CD4-positive, alpha-beta T cell (primary cell): ENCODE measurements at places on chromosomes 5 and 9. TPM values are rescaled to one million over a fixed set of nuclear protein-coding genes. Genes with fewer than 3 reads are reported as not detected.
A peak's percentile ranks its signal among the peaks of the same experiment; 100 is the strongest.

The FOXD1 gene
- total RNA-seq = not detected

The FABP6 gene
- total RNA-seq = not detected

The ARRDC1 gene
- total RNA-seq = 50.7 TPM

The FBP2 gene
- not detected for total RNA-seq

The IFNA13 gene
- not detected for total RNA-seq

The F12 gene
- 0.60 TPM for total RNA-seq

GRCh38 chr5:151141535-151141934, 16.0 kb downstream of the ANXA6 start:
- peak overlapping the region; percentile 49 for H3K27ac ChIP-seq
- DNase-seq = peak; percentile 50
- H3K4me1 ChIP-seq = peaks cover 95% of the 10 kb centered on the region
- no peaks in the 10 kb centered on the region for H3K27me3 ChIP-seq

- no peak overlapping the region for H3K4me3 ChIP-seq
- no peaks in the 10 kb centered on the region for H3K36me3 ChIP-seq
- H3K4me1 ChIP-seq = no peaks in the 10 kb centered on the region
- no peak overlapping the region for H3K27ac ChIP-seq
Measured at GRCh38 chr5:15371184-15371583, 128.8 kb upstream of the FBXL7 start.

GRCh38 chr5:167720259-167720658, 571.2 kb upstream of the WWC1 start:
- peaks cover 6% of the 10 kb centered on the region for H3K4me1 ChIP-seq
- no peaks in the 10 kb centered on the region for H3K36me3 ChIP-seq
- H3K4me3 ChIP-seq = no peak overlapping the region
- no peak overlapping the region for H3K27ac ChIP-seq

GRCh38 chr9:135249191-135249590, 161.7 kb downstream of the OLFM1 start:
- H3K27me3 ChIP-seq = no peaks in the 10 kb centered on the region
- DNase-seq = no peak
- H3K4me1 ChIP-seq = no peaks in the 10 kb centered on the region
- no peaks in the 10 kb centered on the region for H3K36me3 ChIP-seq
- H3K27ac ChIP-seq = no peak overlapping the region
- H3K4me3 ChIP-seq = no peak overlapping the region

DNA sequence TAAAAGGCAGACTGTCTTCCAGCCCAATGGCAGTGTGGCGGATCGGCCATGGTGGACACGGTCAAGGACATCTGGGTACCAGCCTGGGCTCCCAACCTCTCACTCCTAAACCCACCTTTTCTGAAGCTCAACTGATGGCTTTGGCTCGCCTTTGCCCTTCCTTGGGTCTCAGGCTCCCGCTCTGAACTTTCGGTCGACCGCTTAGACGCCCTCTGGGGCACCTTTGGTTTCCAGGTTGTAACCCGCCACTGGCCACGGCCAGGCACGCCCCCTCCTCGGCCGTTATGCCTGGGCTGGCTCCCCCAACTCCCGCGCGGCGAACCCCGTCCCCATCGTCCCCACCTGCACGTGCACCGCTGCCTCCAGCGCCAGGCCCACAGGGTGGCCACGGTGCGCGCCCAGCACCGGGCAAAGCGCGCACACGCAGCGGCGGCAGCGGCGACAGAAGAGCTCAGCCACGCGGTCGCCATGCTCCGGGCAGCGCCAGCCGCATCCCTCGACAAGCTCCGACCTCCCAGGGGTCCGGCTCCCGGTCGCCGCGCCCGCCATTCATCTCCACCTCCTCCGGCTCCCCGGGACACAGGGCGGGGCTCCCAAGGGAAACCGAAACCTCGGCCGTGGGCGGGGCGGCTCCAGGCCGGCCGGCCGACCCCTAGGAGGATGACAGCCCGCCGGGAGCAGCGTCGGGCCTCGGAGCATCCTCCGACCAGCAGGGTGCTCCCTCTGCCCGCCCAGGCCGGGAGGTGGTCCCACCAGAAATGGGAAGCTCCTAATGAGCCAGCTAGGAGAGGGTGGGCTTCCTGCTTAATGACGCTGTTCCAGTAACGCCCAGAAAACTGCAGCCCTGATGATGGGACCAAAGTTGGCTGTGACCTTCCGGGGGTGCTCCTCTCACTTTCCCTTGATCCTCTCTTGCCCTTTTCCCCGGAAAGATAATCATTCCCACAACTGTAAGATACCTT, at the start of gene TRIM14:
Gene TRIM14, minus strand, starts transcription at position 583 of the 962 bp plus-strand sequence. Its CDS starts 34 bp downstream, at position 549.
- peaks cover 66% of the 10 kb centered on the region for H3K4me1 ChIP-seq
- H3K27me3 ChIP-seq = no peaks in the 10 kb centered on the region
- H3K36me3 ChIP-seq = peaks cover 11% of the 10 kb centered on the region
- H3K4me3 ChIP-seq = peak within 1 kb of the TSS; percentile 89

- H3K27me3 ChIP-seq = no peaks in the 10 kb centered on the region
- H3K4me3 ChIP-seq = no peak overlapping the region
- no peaks in the 10 kb centered on the region for H3K36me3 ChIP-seq
- H3K4me1 ChIP-seq = no peaks in the 10 kb centered on the region
- no peak overlapping the region for H3K27ac ChIP-seq
- DNase-seq = no peak
Measured at GRCh38 chr9:135267191-135267809, 179.8 kb downstream of the OLFM1 start.

DNA sequence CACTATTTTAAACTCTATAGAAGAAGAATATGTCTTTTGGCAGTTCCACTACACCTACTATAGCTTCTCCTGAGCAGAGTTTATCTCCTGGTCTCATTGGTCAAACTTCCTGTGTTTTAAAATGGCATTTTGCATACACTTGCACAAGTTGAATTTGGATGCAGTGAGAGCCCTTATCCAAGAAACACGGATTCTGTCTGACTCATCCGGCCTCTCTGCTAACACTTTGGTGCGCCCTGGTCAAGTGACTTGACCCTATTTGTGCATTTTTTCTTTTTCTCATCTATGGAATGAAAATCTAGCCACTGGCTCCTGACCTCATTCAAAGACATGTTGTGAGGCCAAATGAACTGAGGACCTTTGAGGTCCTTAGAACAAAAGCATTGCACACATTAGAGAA, 20.0 kb downstream of the PIP5K1B start:
- no peak overlapping the region for H3K27ac ChIP-seq
- no peaks in the 10 kb centered on the region for H3K4me1 ChIP-seq
- no peaks in the 10 kb centered on the region for H3K27me3 ChIP-seq
- no peak for DNase-seq
- no peak overlapping the region for H3K4me3 ChIP-seq
- no peaks in the 10 kb centered on the region for H3K36me3 ChIP-seq

GRCh38 chr9:134704498-134704897, 62.9 kb downstream of the COL5A1 start:
- H3K36me3 ChIP-seq = no peaks in the 10 kb centered on the region
- no peak for DNase-seq
- no peaks in the 10 kb centered on the region for H3K27me3 ChIP-seq
- no peak overlapping the region for H3K27ac ChIP-seq

- DNase-seq = no peak
- H3K27ac ChIP-seq = no peak overlapping the region
- no peaks in the 10 kb centered on the region for H3K36me3 ChIP-seq
- H3K4me3 ChIP-seq = no peak overlapping the region
Measured at GRCh38 chr5:53030893-53031292, 41.7 kb downstream of the ITGA2 start.

DNA sequence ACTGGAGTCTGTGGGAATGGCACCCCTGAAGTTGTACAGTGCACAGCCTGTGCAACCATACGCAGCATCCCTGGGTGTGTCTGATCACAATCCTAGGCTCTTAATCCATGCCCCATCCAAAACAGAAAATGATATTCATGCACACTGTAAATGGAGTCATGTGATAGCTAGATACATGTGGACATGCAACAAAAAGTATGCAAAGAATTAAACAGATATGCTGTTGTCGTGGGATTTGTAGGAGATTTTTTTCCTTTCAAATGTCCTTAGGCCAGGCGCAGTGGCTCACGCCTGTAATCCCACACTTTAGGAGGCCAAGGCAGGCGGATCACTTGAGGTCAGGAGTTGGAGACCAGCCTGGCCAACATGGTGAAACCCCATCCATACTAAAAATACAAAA, 36.1 kb downstream of the PRRX2 start:
- H3K36me3 ChIP-seq = no peaks in the 10 kb centered on the region
- peaks cover 3% of the 10 kb centered on the region for H3K4me1 ChIP-seq
- peaks cover 27% of the 10 kb centered on the region for H3K27me3 ChIP-seq
- DNase-seq = no peak
- no peak overlapping the region for H3K4me3 ChIP-seq
- no peak overlapping the region for H3K27ac ChIP-seq

GRCh38 chr9:120538339-120538738, 41.6 kb downstream of the CDK5RAP2 start:
- H3K36me3 ChIP-seq = peaks cover 81% of the 10 kb centered on the region
- no peaks in the 10 kb centered on the region for H3K27me3 ChIP-seq
- H3K4me1 ChIP-seq = no peaks in the 10 kb centered on the region
- H3K4me3 ChIP-seq = no peak overlapping the region

- H3K4me1 ChIP-seq = peaks cover 37% of the 10 kb centered on the region
- no peak for DNase-seq
- no peak overlapping the region for H3K4me3 ChIP-seq
- no peak overlapping the region for H3K27ac ChIP-seq
Measured at GRCh38 chr5:124650951-124651662, 95.3 kb downstream of the ZNF608 start.

- no peak for DNase-seq
- peaks cover 98% of the 10 kb centered on the region for H3K27me3 ChIP-seq
- no peak overlapping the region for H3K4me3 ChIP-seq
- no peak overlapping the region for H3K27ac ChIP-seq
Measured at GRCh38 chr9:37028420-37029031, 5.5 kb downstream of the PAX5 start.

- H3K4me3 ChIP-seq = no peak overlapping the region
- H3K36me3 ChIP-seq = no peaks in the 10 kb centered on the region
- H3K27me3 ChIP-seq = no peaks in the 10 kb centered on the region
- DNase-seq = no peak
Measured at GRCh38 chr5:36842087-36842486, 34.5 kb upstream of the NIPBL start.

- no peak for DNase-seq
- no peaks in the 10 kb centered on the region for H3K36me3 ChIP-seq
- no peaks in the 10 kb centered on the region for H3K4me1 ChIP-seq
- no peak overlapping the region for H3K4me3 ChIP-seq
Measured at GRCh38 chr9:105425816-105426433, 21.9 kb upstream of the FSD1L start.

- H3K4me1 ChIP-seq = no peaks in the 10 kb centered on the region
- H3K36me3 ChIP-seq = no peaks in the 10 kb centered on the region
- no peak for DNase-seq
- no peak overlapping the region for H3K27ac ChIP-seq
Measured at GRCh38 chr9:82903503-82903902, 159.4 kb downstream of the RASEF start.

GRCh38 chr9:107270082-107270481, 13.0 kb upstream of the RAD23B start:
- H3K27me3 ChIP-seq = peaks cover 9% of the 10 kb centered on the region
- no peak overlapping the region for H3K27ac ChIP-seq
- H3K36me3 ChIP-seq = no peaks in the 10 kb centered on the region
- H3K4me1 ChIP-seq = no peaks in the 10 kb centered on the region
- no peak overlapping the region for H3K4me3 ChIP-seq

- H3K36me3 ChIP-seq = no peaks in the 10 kb centered on the region
- no peak overlapping the region for H3K27ac ChIP-seq
- no peak overlapping the region for H3K4me3 ChIP-seq
- no peaks in the 10 kb centered on the region for H3K4me1 ChIP-seq
- no peak for DNase-seq
Measured at GRCh38 chr9:75451505-75451904, 363.2 kb downstream of the OSTF1 start.

GRCh38 chr5:75042522-75042921, 9.8 kb downstream of the GCNT4 start:
- no peak overlapping the region for H3K4me3 ChIP-seq
- DNase-seq = no peak

GRCh38 chr9:28086881-28087280, 513.6 kb upstream of the C9orf72 start:
- no peak overlapping the region for H3K27ac ChIP-seq
- no peak for DNase-seq
- H3K36me3 ChIP-seq = no peaks in the 10 kb centered on the region
- H3K27me3 ChIP-seq = no peaks in the 10 kb centered on the region
- H3K4me3 ChIP-seq = no peak overlapping the region
- no peaks in the 10 kb centered on the region for H3K4me1 ChIP-seq

DNA sequence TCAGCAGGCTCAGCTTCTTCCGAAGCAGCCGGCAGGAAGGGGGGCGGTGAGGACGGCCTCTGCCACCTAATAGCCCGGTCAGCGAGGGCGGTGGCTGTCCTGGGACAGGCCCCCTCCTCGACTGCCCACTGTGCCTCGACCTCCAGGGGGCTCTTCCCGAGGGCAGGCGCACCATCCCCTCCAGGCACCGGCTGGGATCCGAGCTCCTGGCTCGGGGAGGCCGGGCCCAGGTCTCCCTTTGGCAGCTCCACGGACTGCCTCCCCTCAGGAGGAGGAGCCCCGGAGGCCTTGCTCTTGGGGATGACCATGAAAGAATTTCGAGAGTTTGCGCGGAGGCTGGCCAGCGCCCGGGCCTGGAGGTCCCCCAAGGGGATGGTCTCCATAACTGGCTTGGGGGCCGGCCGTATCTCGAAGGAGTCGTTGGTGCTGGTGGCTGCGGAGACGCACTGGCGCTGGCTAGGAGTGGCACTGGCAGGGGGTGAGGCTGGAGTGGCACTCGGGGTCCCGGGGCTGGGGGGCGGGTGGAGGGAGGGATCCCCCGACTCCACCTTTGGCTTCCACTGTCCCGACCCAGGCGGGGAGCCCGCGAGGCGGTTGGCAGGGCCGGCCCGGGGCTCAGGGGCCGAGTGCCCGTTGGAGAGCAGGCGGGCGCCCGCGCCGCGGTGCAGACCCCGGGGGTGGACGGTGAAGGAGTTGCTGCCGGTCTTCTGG, 975 bp downstream of the TPRN start:
- no peak overlapping the region for H3K4me3 ChIP-seq
- no peaks in the 10 kb centered on the region for H3K27me3 ChIP-seq
- H3K4me1 ChIP-seq = peaks cover 42% of the 10 kb centered on the region
- peaks cover 2% of the 10 kb centered on the region for H3K36me3 ChIP-seq
